ENCODE measurements at places on chromosomes 11 and 22.

GRCh38 chr11:12220305-12220704 is 109.9 kb downstream of the MICAL2 start:
- DNase-seq = no peak

- peak; percentile 76 for DNase-seq
Observed at GRCh38 chr11:67483831-67484665, 1.2 kb downstream of the AIP start.

DNA sequence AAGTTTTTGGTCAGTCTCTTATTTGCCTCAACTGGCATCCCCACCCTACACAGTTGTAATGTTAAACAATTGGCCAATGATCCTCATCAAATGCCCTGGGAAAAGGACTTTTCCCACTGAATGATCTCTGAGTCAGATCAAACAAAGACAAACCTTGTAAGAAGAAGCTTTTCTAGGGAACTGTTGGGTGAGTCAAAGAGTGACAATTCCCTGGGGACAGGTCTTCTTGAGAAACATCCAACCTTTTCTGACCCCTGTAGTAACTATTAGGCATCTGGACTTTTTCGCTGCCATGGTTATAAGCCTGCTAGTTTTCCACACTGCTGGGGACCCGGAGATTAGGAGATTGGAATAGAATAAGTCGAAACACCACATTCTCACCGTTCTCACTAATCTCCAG is 789.8 kb upstream of the API5 start:
- no peak for DNase-seq

- DNase-seq = no peak
Observed at GRCh38 chr22:39731881-39732555, 161.5 kb downstream of the CACNA1I start.

DNA sequence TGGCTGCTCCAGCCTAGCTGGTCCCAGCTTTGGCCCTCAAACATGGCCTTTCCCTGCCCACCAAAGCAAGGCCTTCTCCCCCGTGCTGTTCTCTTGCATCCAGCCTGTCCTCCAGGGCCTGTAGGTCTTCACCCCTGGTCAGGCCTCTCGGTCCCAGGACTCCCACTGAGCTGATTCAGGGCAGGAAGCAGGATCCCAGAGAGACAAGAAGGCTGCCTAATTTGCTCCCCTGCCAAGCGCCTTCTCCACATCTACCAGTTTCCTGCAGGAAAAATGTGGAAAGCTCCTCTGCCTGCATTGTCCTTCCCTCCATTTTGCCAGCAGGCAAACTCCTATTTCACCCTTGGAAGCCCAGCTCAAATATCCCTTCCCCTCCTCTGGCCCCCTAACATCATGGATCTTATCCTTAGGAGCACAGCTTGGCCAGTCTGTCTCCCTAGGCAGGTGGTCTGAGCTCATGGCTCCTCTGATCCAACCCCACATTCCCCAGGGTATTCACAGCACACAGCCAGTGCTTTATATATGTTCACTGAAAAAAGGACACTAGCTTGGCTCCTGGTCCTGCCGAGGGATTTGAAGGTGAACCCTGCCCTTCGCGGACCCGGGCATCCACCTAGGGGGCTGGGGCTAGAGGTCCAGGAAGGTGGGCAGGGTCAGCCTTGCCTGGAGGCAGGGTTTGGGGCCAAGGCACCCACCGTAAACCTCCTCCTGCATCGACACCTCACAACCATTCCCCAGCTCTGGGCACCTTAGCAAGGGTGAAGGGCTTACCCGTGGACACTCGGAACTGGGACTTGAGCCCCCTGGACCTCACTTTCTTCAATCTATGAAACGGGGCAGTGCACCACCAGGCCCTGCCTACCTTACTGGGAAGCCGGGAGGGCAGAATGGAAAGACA is 968 bp downstream of the RHBDD3 start:
- no peak for DNase-seq

- no peak for DNase-seq
Observed at GRCh38 chr22:20396639-20397038, 2.7 kb downstream of the ZNF74 start.

DNA sequence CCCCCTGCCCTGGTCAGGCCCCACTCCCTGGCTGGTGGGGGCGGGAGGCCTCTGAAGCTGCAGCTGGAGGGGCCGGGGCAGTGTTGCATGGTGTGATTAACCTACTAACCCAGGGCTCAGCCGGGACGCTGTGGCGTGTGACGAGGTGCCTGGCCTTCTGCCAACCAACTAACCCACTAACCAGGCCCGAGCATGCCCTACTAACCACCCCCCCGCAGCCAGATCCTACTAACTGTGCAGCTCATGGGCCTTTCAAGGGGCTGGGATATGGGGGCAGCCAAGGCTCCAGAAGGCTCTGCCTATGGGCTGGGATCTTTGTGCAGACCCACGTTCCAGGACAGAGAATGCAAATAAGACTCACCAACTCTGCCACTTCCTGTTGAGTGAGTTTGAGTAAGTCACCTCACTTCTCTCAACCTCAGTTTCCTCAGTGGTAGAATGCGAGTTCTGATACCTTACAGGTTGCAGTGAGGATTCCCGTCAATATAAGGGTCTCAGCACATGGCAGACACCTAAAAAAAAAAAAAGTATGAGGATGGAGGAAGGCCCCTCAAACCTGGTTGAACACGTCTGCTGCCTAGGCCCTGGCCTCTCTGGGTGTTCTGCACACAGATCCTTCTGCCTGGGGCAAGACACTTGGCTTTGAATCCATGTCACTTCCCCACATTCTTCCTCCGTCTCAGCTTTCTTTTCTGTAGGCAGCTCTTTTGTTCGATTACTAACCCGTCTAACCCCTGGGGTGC is 14.1 kb downstream of the MIAT start:
- peak; percentile 82 for DNase-seq

DNA sequence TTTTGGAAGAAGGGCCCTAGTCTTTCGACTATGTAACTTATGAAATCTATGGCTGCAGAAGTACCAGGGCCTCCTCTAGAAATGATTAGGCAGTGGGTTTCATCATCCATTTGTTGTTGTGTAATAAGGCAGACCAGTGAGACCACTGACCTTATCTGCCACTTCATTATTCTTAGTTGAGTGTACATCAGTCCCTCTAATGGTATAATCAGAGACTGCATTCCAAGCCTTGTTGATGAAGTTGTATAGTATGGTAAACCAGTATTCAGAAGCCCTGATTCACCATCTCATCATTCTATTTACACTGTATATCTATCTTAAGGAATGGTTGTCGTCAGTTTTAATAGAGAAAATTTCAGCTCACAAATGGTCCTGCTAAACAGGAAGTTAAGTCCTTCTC is 32.2 kb upstream of the GRIA4 start:
- no peak for DNase-seq

DNA sequence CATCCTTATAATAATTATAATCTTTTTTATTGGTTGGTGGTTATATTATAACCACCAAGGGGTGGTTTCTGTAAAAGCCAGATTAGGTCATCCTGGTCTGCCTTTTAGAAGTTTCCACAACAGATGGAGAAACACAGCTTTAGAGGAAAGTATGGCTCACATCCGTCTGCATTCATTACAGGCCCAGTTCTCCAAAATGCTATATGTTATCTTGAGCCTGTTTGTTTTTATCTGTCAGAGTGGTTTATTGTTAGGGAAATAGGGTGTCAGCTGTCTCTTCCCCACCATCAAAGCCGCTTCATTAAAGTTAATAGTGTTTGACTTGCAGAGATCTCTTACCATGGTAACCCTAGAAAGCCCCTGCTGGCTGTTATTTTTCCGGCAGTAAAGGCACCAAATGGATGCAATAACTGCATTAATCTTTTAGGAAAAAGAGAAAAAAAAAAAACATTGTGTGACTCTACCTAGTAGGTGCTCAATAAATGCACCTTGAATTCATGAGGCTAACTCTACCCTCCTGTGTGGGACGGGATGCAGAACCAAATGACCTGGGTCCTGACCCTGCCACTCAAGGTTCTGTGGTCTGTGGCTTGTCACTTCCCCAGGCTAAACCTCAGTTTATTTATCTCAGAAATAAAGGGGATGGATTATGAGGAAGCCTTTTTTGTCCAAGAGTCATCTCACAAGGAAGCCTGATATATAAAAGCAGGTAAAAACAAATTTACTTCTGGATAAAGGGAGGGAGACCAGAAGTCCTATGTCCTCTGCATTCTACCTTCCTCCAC is 118.3 kb downstream of the WT1 start:
- DNase-seq = peak; percentile 5

All from activated CD4-positive, alpha-beta T cell treated with anti-CD3 and anti-CD28 coated beads, Interleukin-2, amount 50 U/mL, for 16 hours (primary cell).